CD4-positive, alpha-beta T cell treated with Interleukin-4 for 1 hour (primary cell): ENCODE measurements at places on chromosomes 12 and 14.

DNA sequence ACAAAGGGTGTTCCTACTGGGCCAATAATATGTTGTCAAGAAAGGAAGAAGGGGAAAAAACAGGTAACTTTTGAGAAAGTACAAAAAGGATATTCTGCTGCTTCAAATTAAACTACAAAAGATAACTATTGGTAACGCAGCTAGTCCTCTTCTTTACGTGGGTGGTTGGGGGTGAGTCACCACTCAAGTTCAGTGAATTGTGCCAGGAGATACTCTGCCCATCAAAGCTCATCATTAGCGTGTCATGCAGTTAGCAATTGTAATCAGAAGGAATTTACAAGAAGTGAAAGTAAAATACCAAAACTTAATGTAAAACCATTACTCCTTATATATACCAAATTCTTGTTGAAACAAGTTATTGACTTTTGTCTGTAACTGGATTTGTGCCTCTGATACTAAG lies 342.0 kb downstream of the NPAS3 start:
- DNase-seq = no peak

DNA sequence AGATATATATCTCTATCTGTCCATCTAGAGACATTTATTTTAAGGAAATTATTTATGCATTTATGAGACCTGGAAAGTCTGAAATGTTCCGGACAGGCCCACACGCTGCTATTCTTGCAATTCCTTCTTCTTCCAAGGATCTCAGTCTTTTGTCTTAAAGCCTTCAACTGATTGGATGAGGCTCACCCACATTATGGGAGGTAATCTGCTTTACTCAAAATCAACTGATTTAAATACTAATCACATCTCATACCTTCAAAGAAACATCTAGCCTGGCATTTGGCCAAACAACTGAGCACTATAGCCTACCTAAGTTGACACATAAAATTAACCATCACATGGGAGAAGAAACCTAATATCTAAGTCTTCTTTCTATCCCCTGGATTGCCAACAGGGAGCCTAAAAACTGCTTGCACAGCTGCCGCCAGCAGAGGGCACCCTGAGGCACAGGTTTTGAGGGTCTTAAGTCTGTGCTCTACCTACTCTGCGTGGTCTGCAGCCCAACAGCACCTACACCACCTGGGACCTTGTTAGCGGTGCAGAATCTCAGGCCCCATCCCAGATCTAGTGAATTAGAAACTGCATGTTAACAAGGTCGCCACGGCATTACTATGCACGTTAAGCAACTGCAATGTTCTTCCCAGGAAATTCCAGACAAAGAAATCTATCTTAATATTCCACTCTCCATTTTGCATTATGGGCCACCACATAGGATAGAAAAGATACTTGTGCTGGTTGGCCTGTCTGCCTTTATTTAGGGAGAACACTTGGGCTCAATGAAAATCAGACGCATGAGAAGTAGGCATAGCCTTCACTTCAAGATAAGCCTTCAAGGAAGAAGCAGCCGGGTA lies 249.7 kb downstream of the FOXG1 start:
- no peak for DNase-seq

DNA sequence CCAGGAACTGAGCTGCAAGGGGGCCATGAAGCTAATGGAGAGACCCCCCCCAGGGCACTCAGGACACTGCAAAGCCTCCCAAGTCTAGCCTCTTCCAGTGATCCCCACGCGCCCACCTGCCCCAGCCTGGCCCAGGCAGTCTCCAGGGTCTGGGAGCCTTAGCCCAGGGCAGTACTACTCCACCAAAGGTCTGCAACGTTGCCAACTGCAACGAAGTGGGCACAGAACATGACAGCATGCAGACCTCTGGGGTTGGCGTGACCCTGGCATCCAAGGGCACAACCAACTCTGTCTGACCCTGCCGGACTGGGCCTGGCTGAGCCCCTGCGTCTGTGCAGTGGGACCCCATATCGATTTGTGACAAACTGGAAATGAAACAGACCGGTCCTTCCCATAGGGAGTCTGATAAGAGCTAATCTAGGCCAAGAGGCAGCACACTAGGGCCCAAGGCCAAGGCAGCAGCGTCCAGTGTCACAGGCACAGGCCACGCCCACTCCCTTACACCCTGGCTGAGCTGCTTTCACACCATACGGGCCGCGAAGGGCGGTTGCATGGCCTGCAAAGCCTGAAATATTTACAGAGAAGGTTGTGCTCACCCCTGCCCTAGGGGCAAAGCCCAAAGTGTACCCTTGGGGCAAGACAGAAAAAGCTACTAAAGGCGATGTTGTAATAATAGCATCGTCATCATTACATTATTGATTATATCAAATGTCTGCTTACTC lies 76.7 kb downstream of the NCOR2 start:
- DNase-seq = no peak

- DNase-seq = no peak
Measured at GRCh38 chr14:94227029-94227428, 52.9 kb downstream of the PPP4R4 start.

GRCh38 chr14:95227279-95227860 lies 70.0 kb upstream of the DICER1 start:
- DNase-seq = no peak

DNA sequence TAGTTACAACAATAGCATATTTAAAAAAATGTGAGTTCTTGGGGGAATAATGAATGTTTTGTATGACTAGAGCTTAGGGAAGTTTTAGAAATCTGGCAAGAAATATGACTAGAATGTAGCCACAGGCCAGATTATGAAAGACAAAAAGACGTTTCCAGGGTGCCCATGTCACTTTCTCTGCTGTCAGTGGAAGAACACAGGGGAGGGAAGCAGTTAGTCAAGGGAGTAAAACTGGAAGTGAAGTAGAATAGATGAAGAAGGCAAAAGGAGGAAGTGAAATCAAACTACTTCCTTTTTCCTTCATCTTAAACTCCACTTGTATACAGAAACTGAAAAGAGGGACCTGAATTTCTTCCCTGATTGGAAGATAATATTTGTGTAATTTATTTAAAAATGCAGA lies 81.2 kb upstream of the ATP2B1 start:
- DNase-seq = peak; percentile 11

DNA sequence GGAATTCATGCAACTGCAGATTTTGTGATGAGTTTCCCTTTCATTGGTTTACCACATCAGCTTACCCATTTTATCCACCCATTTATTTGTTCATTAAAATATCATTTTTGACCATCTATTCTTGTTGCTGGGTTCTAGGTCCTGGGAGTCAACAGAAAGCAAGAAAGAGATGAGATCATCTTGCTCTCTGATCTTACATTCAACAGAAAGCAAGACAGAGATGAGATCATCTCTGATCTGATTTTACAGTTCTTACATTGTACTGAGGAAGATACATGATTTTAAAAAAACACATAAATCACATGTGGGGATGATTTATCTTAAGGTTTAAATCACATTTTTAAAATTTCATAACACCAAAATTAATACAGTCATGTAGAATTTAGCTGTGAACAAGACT lies 2.3 kb downstream of the TAS2R46 start:
- DNase-seq = no peak

DNA sequence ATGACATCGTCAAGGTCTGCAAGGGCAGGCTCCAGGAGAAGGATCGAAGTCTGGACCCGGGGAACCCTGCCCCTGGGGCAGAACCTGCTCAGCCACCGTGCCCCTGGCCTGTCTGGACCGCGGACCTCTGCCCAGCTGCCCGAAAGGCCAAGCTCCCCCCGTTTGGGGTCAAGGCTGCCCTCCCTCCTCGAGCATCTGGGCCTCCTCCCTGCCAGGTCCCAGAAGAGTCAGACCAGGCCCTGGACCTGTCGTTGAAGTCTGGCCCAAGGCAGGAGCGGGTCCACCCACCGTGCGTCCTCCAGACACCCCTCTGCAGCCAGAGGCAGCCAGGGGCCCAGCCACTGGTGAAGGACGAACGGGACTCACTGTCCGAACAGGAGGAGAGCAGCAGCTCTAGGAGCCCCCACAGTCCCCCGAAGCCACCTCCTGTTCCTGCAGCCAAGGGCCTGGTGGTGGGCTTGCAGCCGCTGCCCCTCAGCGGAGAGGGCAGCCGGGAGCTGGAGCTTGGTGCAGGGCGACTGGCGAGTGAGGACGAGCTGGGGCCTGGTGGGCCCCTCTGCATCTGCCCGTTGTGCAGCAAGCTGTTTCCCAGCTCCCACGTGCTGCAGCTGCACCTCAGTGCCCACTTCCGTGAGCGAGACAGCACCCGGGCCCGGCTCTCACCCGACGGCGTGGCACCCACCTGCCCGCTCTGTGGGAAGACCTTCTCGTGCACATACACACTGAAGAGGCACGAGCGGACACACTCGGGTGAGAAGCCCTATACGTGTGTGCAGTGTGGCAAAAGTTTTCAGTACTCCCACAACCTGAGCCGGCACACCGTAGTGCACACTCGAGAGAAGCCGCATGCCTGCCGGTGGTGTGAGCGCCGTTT lies 856 bp downstream of the ZBTB42 start:
- DNase-seq = no peak

GRCh38 chr14:73814153-73814552 lies 37.5 kb upstream of the PTGR2 start:
- no peak for DNase-seq

DNA sequence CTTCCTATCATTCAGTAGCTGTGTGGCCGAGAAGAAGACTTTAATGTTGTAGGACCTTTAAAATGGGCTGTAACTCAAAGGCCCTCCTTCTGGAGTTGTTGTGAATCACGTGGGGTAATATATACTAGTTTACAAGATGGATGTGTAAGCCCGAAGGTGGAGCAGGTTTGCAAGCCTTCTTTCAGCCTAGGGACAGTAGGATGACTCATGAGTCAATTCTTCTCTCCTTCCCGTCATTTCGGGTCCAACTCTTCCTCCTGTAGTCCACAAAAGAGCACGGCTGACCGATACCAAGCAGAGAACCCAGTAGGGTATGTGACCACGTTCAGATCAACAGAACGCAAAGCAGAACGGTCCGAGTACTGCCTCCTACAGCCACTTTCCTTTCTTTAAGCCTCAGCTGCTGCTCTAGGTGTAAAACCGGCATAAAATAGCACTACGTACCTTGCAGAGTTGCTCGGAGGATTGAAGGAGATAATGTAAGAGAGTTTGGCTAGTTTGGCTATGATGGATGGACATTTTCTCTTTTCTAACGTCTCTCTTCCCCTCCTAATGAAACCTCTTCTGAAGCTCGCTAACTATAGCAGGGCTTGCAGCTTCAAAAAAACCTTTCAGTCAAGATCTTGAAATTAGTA lies 1.3 kb upstream of the RASSF3 start:
- peak; percentile 52 for DNase-seq

GRCh38 chr12:31011746-31012566 lies 61.7 kb upstream of the DDX11 start:
- DNase-seq = no peak

DNA sequence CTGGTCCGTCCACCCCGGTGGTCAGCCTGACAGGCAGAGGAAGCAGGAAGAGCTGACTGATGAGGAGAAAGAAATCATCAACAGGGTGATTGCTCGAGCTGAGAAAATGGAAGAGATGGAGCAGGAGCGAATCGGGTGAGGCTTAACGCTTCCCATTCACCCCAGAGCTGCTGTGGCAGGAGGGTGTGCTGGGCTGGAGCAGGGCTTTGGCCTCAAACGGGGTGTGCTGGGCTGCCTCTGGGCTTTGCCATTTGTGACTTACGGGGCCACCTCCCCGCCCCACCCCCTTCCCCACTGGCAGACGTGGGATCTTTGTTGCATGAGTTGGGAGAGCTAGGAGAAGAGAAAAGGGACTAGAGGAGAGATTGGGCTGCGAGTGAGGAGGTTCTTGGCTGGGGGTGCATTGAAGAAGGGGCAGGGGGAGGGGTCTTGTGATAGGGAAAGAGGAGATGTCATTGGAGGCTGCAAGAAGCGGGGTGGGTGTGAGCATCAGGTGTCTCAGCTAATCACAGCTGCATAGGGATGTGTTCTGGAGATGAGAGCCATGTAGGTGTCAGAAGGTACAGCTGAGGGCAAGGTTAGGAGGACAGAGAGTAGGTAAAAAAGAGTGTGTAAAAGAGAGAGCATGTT lies 56.3 kb downstream of the RPH3A start:
- no peak for DNase-seq

DNA sequence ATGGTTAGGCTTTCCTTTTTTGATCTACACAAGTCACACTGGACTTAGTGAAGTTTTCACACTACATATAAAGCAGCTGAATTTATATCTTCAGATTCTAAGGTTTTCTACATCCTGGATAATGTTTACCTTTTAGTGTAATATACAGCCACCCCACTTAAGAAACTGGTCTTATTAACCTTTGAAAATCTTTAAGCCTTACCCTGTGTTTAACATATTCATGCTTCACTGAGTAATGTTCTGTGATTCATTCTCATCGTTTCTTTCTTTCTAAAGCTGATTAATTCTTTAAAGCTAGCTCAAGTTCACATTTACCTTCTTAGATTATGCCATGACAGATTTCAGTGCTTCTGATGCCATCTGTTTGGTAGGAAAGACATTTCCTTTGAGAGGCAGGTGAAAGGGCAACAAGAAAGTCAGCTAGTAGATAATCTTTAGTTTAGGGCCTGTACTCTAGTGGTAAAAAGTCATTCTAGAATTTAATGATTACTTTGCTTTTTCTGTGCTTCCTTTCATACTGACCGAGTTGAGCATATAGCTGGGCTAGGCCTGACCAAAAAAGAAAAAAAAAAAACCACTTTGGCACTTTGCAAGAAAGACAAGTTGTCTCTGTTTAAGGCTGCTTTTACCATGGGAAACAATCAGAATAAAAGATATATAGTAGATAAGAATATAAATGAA lies 690.9 kb upstream of the FBXO33 start:
- no peak for DNase-seq

DNA sequence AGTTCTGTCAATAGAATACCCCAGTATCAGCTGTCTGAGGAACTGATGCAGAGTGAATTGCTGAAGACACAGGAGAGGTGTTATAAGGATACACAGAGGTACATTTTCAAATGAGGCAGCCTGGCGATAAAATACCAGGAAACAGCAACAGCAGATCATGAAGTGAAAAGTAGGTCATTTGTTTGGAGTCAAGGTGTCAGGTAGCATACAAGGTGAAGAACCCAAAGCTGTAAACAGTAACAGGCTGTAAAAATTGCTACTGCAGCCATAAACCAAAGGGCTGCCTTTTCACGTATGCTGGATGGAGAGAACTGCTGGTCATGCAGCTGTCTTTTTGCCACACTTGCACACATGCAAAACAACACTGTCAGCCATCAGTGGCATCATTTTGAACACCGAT lies 9.3 kb upstream of the TWF1 start:
- DNase-seq = no peak
